Heart right ventricle (tissue), 16 donors: ENCODE measurements at places on chromosomes 16 and 17. TPM values are rescaled to one million over a fixed set of nuclear protein-coding genes. Genes with fewer than 3 reads are reported as not detected.
A peak's percentile ranks its signal among the peaks of the same experiment; 100 is the strongest.

- no peak for DNase-seq
Measured at GRCh38 chr17:78524870-78525510, 52.2 kb downstream of the DNAH17 start.

The EPN2 gene
- 44.6 TPM for total RNA-seq

GRCh38 chr17:78899361-78900260 is 3.4 kb downstream of the CEP295NL start:
- peak; percentile 63 for DNase-seq

DNA sequence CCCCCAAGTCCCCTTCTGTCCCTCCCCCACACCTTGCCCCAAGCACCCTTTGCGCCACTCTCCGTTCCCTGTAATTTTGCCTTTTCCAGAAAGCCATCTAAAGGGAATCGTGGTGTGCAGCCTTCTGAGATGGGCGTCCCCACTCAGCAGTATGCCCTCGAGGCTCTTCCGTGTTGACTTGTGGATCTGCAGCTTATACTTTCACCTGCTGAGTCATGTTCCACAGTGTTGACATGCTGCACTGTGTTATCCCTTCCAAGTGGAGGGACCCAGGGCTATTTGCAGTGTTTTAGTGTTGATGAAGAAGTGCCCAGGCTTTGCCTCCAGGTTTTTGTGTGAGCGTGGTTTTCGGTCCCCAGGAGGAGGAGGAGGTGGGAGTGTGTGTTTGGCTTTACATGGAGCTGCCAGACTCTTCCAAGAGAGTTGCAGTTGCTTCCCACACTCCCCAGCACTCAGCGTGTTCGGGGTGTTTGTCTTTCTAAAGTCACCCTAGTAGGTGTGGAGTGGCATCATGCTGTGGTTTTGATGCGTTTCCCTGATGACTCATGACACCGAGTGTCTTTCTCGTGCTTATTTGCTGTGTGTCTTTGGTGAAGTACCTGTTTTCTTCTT is 32.1 kb upstream of the JPT2 start:
- DNase-seq: no peak

- no peak for DNase-seq
Measured at GRCh38 chr17:50672071-50672470, 35.6 kb downstream of the ANKRD40 start.

The CA5A gene
- total RNA-seq: not detected

- no peak for DNase-seq
Measured at GRCh38 chr17:8015957-8016631, 13.7 kb downstream of the GUCY2D start.

- DNase-seq: no peak
Measured at GRCh38 chr17:2253768-2254406, 49.7 kb downstream of the SMG6 start.

The ADORA2B gene
- total RNA-seq: 0.56 TPM

The WDR45B gene
- total RNA-seq: 33.1 TPM

GRCh38 chr16:88920618-88921590 is 54.4 kb upstream of the PABPN1L start:
- DNase-seq: peak; percentile 82

DNA sequence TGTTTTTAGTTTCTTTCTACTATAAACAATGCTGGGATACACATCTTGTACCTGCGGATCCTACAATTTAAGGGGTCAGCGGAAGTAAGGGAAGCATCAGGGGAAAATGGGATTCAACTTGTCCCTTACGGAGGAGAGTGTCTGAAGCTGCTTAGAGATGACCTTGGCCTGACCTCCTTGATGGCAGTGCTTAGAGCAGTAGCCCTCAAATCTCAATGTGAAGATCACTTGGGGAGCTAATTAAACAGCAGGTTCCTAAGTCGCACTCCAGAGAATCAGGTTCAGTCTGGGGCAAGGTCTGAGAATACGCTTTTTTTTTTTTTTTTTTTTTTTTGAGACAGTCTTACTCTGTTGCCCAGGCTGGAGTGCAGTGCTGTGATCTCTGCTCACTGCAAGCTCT is 9.6 kb upstream of the METTL16 start:
- DNase-seq: no peak

- no peak for DNase-seq
Measured at GRCh38 chr17:68347380-68347779, 56.1 kb downstream of the ARSG start.

DNA sequence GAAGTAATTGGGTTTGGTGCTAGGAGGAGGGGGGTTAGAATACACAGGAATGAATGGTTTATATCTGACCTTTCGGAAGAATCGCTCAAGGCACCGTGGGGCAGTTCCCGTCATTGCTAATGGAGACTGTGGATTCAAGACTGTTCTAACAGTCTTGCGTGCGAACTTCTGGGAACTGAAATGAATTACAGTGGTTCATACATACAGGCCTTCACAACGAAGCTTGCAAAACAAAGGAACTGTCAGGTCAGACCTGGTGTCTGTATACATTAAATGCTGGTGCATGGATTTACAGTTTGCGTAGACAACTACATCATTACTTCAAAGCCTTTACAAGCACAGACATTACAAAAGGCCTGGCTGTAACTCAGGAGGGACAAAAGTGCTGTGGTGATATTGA is 983.9 kb downstream of the CDH11 start:
- no peak for DNase-seq

DNA sequence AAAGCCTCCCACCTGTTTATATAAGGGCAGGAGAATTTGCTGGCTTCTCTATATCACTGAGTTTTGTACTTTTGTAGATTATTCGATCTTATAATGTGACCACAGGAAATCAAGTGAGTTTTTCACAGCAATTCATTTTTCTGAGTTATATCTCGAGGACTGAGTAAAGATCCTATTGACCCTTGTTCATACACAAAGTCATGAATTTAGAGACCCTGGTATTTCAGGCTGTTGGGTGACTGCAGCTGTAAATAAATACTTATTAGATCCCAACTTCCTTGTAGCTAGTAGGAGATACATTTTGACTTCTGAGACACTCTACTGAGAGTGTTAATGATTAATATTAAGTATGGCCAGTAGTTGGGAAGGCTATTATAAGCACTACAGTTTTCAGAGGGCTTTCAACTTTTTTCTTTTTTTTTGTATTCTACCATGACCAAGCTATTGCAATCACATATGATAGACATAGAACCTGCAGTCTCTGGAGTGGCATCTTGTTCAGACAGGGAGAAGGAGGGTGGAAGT is 3.2 kb upstream of the KRT20 start:
- no peak for DNase-seq

GRCh38 chr17:76080768-76081287 is 1.8 kb downstream of the ZACN start:
- no peak for DNase-seq

- peak; percentile 74 for DNase-seq
Measured at GRCh38 chr17:57895382-57896060, 45.7 kb upstream of the MRPS23 start.

The KRTAP2-3 gene
- not detected for total RNA-seq
